IPS DF 6.9 (cell line): ENCODE measurements at places on chromosomes 2 and 18.

DNA sequence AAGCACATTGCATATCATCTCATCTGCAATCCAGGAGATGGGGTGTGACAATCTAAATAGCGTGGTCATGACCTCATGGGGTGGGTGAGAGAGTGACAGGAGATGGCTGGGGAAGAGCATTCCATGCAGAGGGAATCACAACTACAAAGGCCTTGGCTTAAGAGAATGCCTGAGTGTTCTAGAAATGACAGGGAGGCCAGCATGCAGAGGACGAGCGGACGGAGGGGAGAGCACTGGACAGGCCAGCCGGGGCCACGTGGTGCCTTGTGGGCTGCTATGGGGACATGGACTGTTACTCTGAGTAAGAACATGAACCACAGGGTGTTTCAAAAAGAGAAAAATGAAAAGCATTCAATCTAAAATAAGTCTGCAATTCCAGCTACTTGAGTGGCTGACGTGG, 117.9 kb upstream of the ODC1 start:
- no peak for DNase-seq

DNA sequence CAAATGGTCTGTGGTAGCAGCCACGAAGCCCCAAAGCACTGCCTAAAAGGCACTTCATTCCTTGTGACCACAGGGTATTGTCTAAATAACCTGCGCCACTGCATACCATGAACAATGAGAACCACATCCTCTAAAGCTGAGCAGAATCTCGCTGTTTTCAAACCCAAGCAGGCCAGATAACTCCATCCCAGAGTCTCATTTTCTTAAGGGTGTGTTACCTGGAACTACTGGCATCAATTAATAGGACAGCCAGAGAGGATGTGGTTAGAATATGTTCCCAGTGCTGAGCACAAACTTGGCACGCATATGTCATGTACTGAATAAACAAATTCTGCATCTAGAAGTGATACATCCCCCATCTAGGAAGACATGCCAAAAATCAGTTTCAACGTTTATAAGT, 13.0 kb downstream of the VPS4B start:
- DNase-seq = no peak

- DNase-seq = no peak
These were observed 50.5 kb downstream of the KLHL29 start for GRCh38 chr2:23435250-23436035.

DNA sequence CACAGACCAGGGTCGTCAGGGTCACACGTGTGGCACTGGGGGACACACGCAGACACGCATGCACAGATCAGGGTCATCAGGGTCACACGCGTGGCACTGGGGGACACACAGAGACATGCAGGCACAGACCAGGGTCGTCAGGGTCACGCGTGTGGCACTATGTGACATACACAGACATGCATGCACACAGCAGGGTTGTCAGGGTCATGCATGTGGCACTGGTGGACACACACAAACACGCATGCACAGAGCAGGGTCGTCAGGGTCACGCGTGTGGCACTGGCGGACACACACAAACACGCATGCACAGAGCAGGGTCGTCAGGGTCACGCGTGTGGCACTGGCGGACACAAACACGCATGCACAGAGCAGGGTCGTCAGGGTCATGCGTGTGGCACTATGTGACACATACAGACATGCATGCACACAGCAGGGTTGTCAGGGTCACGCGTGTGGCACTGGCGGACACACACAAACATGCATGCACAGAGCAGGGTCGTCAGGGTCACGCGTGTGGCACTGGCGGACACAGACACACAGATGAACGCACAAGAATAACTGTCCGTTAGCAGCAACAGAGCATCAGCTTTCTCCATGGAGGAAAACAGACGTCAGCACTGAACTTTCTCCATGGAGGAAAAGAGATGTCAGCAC, 34.9 kb downstream of the HDAC4 start:
- DNase-seq = no peak

DNA sequence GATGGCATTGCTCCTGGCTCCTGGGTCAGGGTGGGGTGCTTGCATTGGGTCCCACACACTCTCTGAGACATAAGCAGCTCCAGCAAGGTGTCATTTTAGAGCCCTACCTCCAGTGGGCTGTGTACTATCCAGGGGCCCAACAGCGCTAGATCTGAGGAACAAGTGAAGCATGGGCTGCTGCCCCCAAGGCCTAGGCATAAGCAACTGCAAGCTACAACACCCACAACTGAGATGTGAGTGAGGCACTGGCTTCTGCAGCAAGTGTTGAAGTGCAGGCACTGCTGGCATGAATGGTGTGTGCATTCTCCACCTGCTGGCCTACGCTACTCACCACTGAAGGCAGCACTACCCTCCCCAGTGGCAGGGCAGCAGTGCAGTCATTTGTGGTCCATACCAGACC, 81.0 kb upstream of the STK39 start:
- DNase-seq = no peak

DNA sequence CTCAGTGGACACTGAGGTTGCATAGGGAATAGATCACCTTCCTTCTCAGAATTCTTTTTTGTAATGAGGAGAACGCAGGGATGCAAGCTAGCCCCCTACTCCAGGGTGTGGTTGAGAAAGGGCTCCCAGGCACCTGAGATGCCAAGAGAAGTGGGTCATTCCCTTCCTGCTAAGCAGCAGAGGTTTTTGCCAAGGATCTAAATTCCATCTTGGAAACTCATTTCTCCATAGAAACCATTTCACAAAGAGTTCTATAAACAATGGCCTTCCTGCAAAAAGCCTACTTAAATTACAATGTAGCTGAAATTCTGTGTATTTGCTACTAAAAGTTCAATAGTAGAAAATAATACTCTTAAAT, 3.7 kb upstream of the PPP3R1 start:
- no peak for DNase-seq

DNA sequence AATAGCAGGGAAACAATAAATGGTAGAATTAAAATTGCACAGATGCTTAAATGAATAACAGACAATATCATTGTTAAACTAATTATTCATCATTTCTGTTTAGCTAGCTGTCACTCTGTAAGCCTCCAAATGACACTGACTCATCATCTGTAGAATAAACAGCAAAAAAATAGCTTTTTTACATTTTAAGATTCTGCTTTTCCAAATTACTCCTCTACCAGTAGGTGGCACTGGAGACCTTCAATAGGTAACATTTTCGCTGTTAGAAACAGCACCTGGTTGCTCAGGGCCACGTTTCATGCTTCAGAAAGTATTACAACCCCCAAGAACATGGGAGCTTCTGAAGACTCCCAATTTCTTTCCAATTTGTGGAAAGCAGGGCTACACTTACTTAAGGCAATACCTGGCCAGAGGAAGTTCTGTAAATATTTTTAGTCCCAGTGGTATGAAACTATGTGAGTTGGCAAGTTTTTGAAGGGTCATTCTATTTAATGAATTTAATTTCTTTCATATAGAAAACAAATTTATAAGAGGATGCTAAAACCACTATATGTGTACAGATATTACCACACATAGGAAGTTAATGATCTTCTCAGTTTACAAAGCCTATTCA, 45.4 kb downstream of the TTN start:
- peak; percentile 13 for DNase-seq

DNA sequence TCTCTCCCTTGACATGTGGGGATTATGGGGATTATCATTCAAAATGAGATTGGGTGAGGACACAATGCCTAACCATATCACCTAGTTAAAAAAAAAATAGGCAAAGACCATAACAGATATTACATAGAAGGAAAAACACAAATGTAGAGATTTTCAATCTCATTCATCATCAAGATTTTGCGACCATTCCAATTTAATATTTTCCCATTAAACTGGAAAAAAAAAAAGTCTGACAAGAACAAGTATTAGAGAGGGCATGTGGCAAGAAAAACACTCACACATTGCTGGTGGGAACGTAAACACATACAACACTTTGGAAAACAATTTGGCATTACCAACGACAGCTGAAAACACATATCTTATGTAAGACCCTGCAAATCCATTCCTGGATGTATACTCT, 71.0 kb upstream of the MYCN start:
- no peak for DNase-seq

GRCh38 chr18:24456549-24456948, 3.9 kb upstream of the HRH4 start:
- no peak for DNase-seq

DNA sequence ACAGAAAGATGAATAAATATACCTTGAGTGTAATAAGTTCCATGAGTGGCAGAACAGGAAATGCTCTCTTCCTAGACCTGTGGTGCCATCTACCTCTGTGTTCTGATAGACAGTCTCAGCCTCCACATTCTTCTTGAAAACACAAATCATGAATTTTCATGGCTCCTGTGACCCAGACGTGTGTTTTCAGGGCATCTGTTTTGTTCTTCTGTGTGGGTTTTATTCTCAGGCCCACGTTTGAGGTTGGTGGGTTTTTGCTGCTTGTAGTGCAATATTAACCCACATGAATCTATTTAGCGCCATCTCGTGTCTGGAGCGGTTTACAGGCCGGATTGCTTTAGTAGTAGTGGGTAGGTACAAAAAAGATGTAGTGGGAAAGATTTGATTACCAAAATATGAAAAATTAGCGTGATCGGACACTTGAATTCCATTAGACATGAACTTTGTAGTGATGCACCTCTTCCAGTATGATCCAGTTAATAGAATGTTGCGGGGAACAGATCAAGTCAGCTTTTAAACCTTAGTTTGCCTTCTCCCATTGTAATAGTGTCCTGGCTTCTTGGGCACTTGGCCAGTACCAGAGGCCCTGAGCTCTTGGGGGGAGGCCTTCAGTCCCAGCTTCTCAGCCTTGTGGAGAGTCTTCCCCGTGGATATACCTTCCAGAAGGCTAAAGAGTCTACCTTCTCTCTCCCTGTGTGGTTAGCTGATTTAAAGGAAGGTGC, 256.5 kb downstream of the TPGS2 start:
- no peak for DNase-seq

- DNase-seq = no peak
These were observed 2.2 kb downstream of the CTDSP1 start for GRCh38 chr2:218401890-218402289.

GRCh38 chr2:201448701-201449100, 2.6 kb downstream of the TRAK2 start:
- no peak for DNase-seq

DNA sequence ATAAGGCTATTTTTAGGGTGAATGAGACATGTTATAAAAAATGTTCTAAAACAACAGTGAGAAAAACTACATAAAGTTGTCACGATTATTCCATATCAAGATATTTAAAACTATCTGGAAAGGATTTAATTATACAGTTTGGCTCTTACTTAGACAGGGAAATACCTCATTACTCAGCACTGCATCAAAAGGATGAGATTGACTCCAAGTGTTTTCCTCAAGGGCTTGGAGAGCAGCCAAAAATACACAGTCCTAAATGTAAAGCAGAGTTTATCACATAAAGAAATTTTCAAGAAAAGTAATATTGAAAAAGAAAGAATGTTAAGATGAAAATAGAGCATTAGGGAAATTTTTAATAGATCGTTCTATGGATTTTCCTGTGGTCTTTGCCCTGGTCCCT, 285.5 kb upstream of the NETO1 start:
- no peak for DNase-seq

DNA sequence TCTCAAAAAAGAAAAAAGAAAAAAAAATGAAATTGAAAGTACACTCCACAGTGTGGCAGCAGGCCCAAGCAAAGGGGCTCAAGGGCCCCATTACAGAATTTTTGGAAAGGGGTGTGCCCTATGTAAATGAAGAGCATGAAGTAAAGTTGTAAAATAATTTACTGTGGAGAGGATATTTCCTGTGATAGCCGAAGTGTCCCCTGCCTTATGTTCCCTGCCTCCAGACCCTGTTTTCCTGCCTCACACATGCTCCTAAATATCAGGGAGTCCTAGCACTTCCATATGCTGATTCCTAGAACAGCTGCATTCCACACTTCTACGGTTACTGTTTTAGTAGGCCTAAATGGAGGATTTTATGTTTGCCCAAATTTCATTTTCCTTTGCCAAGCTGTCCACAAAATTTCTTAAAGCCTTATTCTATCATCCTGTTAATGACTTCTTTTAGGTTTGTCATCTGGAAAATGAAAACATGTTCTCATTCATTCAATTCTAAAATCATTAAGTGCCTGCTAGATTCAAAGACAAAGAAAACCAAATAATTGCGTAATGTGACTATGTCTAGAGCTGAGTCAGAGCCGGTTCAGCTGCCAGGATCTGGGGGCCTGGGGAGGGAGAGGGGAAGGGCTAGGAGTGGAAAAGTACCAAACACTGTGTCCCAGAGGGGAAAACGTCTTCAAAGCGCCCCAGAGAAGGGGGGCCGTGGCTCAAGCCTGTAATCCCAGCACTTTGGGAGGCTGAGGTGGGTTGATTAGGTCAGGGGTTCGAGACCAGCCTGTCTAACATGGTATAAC, 25.9 kb upstream of the IMPA2 start:
- DNase-seq = no peak

- DNase-seq = no peak
These were observed at the start of gene EPAS1 for GRCh38 chr2:46296840-46297545. TSS of gene EPAS1 (plus strand) at chr2:46297407. CDS start at chr2:46297912, 505 bp downstream.

DNA sequence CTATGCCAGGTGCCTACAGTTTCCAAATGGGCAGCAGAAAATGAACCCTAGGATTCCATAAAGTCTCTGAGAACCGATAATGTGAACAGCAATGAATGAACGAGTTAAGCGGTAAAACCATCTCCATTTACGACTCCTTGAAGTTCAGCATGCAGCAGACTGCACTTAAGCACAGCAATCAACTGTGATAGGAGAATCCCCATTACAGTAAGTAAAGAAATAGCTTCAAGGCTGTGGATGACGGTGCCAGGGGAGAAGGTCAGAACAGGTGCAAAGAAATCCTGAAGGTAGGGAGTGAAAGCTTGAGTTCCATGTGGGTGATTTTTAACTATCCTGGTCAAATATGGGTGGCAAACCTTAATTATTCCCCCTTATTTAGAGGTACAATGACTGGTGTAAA, 444.4 kb downstream of the NCKAP5 start:
- no peak for DNase-seq

DNA sequence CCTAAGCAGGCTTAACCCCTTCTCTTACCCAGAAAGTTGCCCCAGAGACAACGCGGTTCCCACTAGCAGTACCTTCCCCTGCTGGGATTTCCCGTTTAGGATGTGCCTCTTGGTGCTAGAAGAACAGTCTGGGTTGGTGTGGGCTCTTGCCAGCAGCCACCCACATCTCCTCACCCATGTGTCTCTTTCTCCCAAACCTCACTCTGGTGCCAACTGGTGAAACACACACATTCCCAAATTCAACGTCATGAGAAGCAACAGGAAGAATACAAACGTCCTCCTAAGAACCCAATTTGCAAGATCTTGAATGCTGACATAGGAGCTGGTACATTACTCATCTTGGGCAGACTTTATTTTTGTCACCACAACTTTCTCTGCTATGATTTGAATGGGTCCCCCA, 36.2 kb downstream of the DIPK1C start:
- DNase-seq = no peak

DNA sequence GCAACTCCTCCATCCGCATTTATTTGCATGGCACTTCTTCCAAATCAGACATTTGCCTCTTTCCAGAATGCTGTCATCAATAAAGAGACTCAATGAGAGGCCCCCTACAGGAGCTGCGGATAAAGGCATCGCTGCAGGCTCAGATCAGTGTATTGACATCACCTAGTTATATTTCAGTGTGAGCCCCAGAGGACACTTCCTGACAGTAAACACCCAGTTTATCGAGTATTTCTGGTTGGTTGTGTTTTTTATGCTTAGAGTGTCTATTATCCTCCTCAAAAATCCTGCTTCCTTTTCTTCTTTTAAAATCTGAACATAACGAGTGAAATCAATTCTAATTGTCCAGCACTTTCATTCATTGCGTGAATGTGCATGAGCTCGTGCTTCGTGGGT, 38.8 kb downstream of the NRP2 start:
- no peak for DNase-seq

GRCh38 chr2:28624436-28624792, 127.2 kb upstream of the PPP1CB start:
- no peak for DNase-seq
